ENCODE measurements at places on chromosomes 1 and 21.
A peak's percentile ranks its signal among the peaks of the same experiment; 100 is the strongest.

DNA sequence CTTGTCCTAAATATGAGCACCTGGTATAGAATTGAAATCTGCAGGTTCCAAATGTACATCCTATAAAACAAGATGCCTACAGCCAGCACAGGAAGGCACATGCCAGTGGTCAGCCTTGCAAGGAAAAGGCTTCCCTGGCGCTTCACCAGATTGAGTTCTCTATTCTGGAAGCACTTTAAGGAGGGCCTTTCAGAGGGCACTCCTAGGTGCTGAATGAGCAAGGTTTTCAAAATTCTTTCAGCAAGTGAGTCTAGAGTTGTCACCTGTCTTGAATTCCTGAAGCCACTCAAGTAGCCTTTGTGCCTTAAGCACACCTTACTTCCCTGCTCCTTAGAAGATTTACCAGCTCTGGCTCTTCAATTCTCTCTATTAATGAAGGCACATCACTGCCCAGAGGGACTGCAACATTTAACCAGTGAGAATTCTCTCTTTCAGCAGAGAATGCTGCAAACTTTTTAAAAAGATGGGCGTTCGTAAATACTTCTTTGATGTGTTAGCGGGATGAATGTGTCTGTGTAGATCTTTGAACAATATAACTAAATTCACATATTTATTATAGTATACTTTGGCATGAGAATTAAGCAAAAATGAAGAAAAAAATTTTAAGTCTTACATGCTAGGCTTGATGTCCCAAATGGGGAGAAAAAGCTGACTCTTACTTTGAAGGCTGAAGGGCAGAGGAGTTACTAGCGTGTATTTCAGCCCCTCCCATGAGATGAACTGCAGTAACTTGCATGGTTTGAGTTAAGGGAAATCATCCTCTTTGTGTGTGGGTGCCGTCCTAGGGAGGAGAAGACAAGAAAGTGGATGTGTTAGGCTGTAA lies 162.0 kb downstream of the NTPCR start:
- DNase-seq: no peak

DNA sequence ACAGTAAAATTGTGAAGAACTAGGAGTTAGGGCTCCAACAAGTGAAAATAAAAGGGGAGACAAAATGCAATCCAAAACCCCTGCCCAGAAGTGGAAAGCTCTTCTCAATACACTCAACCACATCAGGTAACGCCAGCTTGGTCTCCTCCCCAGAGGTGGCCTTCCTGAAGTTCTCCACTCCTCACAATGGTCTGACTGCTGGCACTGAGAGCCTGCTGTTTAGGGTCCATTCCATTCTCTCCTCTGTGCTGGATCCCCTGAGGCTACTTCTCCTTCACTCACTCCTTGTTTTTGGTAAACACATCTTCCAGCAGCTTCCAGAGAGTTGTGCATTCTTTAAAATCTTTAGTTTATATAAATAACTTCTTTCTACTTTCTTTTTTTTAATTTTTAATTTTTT lies 189.5 kb downstream of the KCNT2 start:
- no peak for DNase-seq

- DNase-seq: no peak
These were observed 160.4 kb upstream of the SYT6 start for GRCh38 chr1:114314098-114314497.

DNA sequence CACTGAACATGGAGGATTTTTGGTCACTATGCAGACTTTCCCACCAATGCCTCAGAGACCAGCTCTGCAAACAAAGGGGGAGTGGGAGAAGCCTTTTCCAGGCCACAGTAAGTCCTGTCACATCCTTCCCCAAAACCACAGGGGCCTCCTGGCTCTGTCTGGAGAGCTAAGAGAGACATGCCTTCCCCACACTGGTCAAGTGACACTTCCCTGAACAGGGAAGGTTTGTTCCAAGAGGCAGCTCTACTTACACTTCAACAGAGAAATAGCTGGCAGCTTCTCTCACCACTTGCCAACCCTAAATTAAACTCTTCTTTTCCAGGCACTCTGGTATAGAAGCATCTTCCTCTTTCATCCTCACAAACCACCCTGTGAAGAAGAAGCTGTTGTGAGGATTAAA lies 39.7 kb downstream of the EDN2 start:
- no peak for DNase-seq

DNA sequence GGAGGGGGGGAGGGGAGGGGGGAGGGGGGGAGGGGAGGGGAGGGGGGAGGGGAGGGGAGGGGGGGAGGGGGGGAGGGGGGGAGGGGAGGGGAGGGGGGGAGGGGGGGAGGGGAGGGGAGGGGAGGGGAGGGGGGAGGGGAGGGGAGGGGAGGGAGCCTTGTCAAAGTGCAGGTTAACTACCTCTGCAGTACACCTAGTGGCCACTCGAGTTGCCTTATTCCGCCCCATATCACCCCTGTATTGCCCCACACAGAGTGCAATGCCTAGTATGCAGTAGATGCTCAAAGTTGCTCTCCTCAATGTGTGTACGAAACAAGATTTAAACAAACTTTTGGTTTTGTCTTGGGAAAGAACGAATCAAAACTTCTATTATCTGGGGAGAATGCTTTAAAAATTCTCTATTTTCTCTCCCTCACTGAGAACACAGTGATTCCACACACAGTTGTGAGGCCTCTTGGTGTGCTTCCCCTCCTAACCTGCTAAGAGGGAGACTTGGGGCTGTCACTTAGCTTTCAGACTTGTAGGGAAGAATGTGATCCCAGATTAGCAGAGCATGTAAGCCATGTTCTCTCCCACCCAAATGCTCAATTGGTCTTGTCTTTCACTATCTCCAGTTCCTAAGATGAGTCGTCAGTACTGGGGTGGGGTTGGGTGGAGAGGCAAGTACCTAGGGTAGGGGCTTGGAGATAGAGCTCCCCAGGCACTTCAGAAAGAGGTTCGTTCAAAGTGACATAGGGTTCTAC lies 79.7 kb upstream of the MAP10 start:
- DNase-seq: no peak

GRCh38 chr1:183209533-183210158 lies 23.6 kb downstream of the LAMC2 start:
- DNase-seq: peak; percentile 23

DNA sequence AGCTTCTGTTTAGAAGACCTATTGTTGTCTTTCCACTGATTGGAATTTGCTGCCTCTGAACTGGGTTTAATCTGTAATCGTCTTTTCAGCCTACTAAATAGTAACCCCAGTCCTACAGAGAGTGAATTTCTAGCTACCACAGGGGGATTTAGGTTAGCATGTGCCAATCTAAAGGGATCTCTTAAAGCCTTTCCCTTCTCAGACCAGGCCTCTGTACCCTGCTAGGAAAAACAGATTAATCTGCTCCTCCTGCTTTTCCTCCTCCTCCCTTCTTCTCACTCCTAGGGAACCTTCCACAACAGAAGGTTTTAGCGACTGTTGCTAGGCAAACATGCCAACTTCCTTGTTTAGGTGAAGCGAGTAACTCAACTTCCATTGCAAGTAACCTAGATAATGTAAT lies 1.3 kb upstream of the RC3H1 start:
- no peak for DNase-seq

DNA sequence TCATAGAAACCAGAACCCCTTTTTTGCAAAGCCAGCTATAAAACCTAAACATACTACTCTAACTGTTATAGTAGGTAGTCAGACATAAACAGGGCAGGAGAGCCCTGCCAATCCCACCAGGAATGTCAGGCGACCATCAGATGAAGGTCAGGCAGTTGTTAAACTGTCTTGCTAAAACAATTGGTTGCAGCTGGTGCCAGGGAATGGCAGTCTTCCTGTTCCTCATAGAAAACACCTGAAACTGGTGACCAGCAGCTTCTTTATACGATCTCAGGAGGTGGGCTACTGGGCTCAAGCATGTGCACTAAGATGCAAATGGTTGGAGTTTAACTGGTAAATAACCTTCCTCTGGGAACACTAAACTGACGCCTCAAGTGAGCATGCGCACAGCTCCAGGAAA lies 224.1 kb downstream of the COL11A1 start:
- no peak for DNase-seq

GRCh38 chr1:4962836-4963235 lies 308.4 kb downstream of the AJAP1 start:
- no peak for DNase-seq

GRCh38 chr21:35478161-35479064 lies 429.3 kb upstream of the RUNX1 start:
- DNase-seq: no peak

DNA sequence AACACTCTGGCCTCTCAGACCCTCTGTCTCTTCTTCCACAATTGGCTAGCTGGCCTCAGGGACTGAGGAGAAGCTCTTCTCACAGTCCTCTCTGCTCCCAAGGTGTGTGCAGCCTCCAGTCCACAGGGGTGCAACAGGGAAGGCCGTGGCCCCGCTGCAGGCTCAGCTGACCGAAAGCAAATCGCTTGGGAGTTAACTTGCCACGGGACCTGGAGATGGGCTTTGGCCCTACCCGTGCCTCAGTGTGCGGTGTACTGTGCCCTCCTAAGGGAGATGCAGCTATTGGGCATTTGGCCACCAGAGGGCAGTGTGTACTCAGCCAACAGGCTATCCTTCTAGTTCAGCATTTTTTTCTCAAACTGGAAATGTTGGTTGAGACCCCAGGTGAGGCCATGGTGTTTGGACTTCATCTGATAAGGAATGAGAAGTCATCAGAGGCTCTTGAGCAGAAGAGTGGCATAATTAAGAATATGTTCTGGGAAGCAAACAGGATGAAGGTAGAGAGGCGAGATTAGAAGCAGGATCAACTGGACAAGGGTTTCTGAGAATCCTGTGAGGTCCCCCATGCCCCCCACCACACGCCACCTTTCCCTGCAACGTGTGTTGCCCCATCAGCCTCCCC lies 42.5 kb upstream of the TMEM125 start:
- DNase-seq: peak; percentile 58

- DNase-seq: no peak
These were observed 6.7 kb upstream of the ABCG1 start for GRCh38 chr21:42212266-42212665.

DNA sequence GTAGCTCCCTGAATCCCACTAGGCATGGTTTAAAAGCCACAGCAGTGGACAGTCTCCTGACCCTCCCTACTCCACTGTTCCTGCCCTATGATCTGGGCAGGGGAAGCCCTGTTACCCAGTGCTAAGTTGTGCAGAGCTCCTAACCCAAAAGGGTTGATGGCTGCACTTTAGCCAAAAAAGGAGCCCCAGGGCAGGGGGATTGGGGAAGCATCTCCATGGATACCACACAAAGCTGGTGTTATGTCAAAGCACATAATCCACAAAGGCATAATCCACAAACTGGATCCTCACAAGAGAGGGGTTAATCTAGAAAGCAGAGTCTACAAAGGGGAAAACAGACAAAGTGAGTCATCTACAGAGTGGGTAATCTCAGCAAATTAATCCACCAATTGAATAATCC lies 5.7 kb downstream of the RSPO1 start:
- no peak for DNase-seq

GRCh38 chr1:227901239-227901905 lies 46.4 kb downstream of the WNT9A start:
- DNase-seq: no peak

- no peak for DNase-seq
These were observed 156.2 kb downstream of the DYRK1A start for GRCh38 chr21:37522641-37523295.

GRCh38 chr1:183567584-183567983 lies 22.7 kb downstream of the NCF2 start:
- DNase-seq: no peak

- DNase-seq: no peak
These were observed 30.1 kb downstream of the SPSB1 start for GRCh38 chr1:9322661-9323244.

DNA sequence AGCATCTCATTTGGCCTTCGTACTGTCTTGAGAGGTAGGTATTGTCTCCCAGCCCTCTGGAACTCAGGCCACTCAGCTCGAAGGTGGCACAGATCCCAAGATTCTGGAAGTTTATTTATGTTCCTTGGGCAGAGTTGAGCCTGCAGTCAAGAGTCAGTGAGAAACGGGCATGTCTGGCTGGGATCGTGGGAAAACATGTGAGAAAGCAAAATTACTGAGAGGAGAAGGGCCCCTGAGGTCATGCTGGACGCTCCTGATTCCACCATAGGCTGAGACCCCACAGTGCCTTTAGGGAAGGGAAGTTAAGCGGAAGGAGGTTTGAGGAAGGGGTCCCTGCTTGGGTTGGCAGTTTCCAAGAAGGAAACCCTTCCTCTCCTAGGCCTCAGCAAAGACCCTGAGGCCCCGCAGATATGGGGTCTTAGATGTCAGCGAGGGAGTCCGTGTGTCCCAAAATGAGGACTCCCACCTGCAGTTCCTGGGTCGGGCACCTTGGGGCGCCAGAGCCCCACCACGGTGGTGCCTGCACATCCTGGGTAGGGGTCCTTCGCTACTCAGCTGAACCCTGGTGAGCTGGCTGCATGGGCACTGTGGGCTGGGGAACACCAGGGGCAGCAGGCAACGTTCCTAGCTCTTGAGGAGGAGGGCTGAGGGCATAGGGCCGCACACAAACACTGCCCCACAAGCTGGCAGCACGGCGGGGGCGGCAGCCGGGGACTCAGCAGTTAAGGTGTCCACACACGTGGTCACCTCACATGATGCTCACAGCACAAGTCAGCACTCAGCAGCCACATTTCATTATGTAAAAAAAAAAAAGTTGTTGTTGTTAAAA lies 12.3 kb upstream of the SEMA4A start:
- no peak for DNase-seq

DNA sequence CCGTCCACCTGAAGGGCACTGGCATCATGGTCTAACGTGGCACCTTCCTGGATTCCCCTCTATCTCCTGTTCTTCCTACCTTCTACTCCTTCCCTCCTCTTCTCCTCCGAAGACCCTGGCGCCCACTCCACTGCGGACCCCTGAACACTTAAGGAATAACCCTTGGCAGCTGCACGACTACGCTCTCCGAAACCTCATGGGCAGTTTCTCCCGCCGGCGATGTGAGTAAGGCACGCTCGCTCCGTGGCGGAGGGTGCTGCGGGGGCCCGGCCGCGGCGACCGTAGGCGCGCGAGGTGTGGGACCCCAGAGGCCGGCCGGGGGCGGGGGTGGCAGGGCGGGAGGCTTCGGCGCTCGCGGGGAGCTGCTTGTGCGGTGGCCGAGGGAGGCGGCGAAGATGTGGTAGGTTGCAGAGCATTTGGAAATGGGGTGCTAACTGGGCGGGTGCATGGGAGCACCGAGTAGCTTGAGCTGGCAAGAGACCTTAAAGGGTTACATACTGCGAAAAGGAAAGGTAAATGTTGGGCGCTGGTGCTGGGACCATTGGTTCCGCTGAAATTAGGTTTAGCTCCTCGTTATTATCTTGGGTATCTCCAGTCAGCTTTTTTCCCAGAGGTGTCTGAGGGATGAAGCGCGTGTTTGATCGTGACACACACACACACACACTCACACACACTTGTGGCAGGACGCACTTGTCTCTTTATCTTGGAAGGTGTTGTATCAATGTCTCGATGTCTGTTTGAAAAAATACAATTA lies 876 bp downstream of the LRRC7 start:
- DNase-seq: no peak

All from NCI-H146 (cell line).